ENCODE measurements at places on chromosomes 6 and 20.

DNA sequence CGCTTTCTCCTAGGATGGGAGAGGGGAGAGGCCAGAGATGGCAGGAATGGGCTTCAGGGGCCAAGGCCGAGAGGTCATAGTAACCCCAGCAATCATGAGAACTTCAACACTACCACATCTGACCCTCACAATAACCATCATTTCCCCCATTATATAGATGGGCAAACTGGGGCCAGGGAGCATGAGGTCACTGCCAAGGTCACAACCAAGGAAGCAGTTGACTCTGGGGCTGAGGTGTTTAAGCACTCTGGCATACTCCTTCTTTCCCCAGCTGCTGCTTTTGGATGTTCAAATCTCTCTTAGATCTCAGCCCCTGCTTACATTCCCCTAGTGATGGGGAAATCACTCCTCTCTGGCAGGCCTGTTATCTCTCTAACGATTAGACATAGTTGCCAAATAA, 39.6 kb downstream of the CDH22 start:
- DNase-seq, result no peak

- DNase-seq, result peak; percentile 77
These were observed 699 bp upstream of the HSPA1B start for GRCh38 chr6:31826793-31827285.

GRCh38 chr20:63658749-63659187, 656 bp downstream of the RTEL1 start:
- no peak for DNase-seq

DNA sequence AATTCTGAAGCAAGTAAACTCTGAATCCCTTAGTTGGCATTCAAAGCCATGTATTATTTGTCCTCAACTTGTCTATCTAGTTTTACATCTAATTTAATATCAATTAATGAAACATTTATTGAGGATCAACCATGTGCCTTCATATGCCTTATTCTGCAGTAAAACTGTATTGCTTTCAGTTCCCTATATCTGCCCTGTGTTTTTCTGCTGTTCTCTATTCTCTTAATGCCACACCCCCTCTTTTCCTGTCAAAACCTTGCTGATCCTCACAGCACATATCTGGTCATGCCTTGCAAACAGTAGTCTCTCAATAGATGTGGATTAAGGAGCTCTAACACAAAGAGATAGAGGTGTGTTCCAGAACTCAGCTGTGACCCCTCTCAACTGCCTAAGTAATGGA, 2.0 kb downstream of the FIG4 start:
- DNase-seq, result no peak

DNA sequence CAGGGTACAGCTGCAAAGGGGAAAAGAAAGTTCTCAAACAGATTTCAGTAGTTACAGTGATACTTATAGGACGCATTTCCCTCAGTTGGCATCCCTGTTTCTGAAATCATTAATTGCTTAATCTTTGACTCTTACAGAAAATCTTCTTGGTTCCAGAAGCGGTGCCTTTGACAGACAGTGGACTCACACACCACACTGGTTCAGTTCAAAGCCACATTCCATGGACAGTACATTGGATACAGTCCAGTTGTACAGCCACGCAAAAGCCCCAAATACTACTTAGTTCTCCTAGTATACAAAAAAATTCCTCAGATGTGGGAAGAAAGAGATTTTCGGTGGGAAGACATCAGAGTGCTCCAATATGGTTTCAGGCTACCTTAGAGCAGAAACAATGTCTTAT, 460.4 kb downstream of the PRKN start:
- no peak for DNase-seq

DNA sequence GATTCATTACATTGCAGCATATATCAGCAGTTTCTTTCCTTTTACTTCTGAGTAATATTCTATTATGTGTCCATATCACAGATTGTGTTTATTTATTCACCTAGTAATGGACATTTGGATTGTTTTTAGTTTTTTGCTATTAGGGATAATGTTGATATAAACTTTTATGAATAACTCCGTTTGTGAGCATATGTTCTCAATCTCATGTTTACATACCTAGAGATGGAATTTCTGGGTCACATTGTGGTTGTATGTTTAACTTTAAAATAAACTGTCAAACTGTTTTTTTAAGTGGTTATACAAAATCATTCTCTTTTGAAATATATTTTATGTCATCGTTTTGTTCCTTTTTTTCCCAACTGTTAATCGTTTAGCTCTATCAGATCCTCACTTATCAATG, 311.6 kb downstream of the MMUT start:
- DNase-seq, result no peak

DNA sequence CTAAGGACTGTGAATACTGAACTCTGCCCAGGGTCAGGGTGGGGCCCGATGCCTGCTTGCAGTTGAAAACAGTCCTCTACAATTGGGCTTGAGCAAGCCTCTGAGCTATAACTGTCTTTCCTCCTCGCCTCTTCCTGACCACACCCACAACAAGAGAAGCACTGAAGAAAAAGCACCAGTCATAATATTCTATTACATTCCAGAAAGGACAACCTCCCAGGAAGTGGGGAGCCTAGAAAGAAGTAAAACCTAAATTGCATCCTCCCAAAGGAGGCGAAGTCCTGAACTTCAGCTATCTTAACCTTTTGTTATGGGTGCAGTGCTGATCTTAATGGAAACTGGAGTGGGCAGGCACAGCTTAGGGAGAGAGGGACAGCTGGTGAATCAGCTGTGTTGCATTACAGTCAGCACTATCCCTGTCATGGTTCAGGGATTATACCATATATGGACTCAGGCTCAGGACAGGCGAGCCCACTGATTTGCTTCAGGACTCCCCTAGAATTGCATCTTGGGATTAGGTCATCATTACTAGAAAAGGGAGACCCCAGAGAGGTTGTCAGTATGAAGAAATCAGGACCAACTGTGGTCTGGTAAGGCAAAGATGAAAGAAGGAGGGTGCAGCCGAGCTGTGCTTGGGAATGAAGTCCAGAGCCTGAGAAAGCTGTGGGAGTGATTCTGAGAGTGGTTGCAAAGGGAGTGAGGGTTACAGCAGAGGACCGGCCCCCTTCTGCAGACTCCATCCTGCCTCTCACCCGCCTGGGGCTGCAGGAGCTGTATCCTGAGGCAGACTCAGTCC, 18.3 kb upstream of the TRAM2 start:
- peak; percentile 45 for DNase-seq

DNA sequence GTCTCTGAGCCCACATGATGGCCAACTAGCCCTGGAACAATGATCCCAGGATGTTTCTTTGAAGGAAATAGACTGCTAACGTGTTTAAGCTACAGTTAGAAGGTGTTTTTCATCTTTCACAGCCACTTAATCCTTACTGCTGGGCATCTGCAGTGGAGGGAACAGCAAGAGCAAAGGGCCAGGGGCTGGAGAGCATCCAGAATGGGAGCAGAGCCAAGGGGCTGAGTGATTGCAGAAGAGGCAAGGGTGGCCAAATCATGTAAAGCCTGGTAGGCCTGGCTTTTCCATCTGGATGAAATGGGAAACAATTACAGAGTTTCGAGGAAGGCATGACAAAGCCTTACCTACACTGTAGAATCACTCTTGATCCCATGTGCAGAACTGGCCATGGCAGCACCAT, 18.7 kb upstream of the LAMP5 start:
- no peak for DNase-seq

GRCh38 chr6:11384531-11385309, 152.3 kb upstream of the NEDD9 start:
- no peak for DNase-seq

GRCh38 chr6:17431581-17431980, 38.2 kb downstream of the CAP2 start:
- DNase-seq, result no peak

DNA sequence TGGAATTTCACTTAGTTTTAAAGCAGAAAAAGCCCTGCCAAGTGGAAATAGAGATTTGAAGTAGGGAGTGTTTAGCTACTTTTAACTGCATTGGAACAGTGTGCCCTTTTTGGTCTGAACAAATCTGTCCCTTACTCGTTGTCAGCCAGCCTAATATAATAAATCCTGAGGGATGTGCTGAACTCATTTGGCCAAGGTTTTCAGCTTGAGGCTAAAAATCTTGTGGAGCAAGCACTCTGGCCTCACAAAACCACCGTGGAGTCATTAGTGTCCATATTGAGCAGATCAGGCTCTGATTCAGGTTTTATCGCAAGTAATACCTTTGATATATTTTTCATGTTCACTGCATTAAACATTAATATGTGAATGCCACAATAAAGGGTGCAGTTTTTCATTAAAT, 383.5 kb downstream of the FRK start:
- no peak for DNase-seq

DNA sequence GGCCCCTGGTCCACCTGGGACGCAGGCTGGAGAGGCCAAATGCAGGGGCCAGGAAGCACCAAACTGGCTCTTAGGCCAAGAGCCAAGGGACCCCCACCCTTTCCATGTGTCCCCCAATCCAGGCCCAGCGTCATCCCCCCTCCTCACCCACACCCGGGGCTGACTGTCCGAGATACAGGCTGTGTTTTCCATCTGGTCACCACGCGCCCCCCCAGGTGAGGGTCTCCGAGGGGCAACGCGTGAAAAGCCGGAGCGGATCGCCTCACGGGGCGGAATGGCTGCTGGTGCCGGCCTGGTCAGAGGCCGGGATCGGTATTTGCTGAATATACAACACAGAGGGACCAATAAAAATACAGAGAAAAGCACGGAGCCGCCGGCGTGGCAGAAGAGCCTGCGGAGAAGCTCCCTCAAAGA, 5.2 kb upstream of the ABHD16B start:
- DNase-seq, result no peak

DNA sequence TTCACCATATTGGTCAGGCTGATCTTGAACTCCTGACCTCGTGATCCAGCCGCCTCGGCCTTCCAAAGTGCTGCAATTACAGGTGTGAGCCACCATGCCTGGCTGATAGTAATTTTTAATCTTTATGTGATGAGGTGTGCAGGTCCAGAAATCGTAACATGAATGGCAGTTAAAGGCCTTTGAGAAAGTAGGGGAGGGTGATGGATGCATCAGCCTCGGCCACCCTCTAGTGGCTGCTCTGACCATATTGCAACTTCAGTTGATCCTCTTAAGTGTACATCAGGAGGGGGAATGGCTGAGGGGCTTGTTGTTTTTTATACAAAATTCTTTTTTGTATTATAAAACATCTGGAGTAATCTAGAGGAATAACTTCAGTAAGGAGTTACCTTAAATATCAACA, 193.0 kb downstream of the ZFAND3 start:
- DNase-seq, result peak; percentile 35

DNA sequence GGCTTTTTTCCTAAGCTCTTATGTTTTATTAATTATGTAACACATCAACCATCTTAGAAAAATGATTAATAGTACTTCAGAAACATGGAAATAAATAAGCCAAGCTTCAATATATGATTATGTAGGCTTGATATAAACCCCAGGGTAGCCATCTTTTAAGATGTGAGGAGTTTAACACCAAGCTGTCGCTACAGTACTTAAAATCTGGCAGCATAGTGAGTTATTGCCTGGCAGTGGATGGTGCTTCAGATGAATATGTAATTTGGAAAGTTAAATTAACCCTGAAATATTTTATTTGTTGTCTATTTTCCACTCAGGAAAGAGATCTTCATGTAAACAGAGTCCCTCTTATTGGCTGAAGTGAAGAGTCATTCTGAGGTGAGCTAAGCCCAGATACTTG, 339.0 kb upstream of the ZFP64 start:
- no peak for DNase-seq

GRCh38 chr6:39197521-39197920, 31.8 kb downstream of the KCNK5 start:
- no peak for DNase-seq

DNA sequence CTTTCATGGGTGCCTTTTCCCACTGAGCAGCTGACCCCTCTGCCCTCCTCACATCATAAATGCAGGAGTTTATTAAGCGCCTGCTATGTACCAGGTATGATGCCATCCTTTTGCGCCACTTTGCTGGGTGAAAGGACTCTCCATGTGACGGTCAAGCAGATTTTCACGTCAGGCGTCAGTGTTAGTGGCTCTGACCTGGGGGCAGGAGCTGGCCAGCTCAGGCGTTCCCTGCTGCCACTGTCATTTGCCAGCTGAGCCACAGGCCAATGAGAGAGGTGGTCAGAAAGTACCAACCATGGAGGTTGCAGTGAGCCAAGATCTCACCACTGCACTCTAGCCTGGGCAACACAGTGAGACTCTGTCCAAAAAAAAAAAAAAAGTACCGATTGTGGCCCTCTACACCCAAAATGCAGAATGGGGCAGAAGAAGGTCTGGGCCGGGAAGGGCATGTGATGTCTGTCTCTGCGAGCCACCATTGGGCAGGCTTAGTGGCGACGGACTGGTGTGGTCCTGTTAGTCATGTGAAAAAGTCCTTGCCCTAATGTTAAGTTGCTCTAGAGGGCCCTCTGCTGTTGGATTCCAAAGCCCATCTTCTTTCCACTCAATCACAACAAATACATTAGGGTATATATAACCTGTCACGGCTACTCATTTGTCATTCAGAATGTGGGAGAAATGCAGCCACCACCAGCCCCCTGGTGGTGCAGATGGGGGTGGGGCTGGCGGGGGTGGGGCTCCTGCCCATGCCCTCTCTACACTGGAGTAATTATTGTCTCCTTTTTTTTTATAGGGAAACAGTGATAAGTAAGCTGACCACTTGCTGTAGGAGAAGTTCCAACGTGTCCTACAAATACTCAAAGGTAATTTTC, 18.4 kb upstream of the SLC22A1 start:
- peak; percentile 54 for DNase-seq

GRCh38 chr6:147381712-147382111, 126.8 kb upstream of the SAMD5 start:
- no peak for DNase-seq

DNA sequence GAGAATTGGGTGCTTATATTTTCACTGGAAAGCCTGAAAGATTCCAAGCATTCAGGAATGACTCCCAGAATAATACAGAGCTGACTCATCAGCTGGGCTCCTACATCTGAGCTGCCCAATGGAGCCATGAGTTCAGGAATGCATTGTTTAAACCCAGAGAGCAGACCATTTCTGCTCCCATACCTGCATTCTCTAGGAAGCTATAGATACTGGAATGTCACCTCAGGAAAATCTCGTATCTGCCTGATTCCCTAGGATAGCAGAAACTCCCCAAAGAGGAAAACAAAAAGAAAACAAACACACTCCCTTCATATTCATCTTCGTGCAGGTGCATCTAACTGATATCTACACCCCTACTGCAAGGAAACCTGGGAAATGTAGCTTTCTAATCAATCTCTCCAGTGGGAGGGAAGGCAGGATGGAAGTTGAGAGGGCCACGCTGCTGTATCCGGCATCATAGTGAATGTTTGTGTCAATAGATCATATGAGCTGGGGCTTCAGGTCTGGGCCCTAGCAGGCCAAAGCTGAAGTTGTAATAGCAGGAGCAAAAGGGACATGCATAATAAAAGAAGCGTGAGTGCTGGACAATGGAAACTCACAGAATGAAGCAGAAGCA, 8.2 kb upstream of the SLC2A12 start:
- no peak for DNase-seq

- no peak for DNase-seq
These were observed 60.9 kb downstream of the FYN start for GRCh38 chr6:111812060-111813038.

DNA sequence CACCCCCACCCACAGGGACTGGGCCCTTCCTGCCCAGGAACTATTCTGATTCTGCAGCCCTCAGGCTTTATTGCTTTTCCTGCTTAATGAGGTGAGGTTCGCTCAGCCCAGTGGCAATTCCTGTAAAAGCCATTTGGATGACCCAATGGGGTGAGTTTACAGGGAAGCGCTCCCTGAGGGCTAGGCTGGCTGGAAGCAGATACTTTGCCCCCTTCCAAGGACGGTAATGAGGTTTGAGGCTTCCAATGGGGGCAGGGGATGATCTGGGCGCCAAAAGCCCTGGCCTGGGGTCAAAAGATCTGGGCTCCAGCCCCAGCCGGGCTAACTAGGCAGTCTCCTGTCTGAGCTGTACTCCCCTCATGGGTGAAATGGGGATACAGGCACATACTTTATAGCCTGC, 41.8 kb downstream of the RIPOR3 start:
- DNase-seq, result no peak

Measured in NCI-H526 (cell line).